ENCODE measurements at places on chromosomes 6 and 20.

DNA sequence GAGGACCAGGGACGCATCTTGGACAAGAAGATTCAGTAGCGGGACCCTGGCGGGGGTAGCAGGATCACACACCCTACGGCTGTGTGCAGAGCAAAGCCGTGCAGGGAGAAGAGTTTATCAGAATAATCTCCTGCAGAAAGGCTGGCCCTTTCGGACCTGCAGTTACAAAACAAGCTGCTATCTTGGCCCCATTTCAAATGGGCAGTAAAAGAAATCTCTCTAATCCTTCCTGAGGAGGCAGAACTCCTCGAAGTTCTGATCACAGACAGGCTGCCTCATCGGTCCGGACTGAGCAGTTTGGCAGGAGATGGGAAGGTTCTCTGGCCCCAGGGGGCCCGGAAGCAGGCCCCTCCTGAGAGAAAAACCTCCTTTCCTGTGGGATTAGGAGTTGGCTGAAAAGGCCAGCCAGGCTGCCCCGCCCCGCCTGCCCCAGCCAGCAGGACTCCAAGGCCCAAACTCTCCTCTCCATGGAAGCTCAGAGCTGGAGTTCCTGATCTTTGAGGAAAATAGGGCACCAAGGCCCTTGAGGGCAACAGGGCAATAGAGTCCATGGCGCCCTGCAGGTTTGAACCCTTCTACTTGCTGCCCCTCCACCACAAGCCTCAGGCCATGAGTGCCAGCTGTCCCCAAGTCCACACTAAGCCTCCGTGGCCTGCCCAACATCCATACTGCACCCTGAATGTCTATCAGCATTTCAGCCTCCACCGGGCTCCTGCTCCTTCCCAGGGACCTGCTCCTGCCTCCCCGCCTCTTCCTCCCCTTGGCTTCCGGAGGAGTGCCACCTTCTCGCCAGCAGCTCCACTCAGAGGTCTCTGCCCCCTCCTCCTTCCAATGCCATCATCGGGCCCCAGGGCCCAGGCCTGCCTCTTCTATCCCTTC is 141.3 kb downstream of the PREX1 start:
- DNase-seq: no peak

GRCh38 chr6:30689022-30689865 is 1.5 kb downstream of the NRM start:
- DNase-seq: no peak

GRCh38 chr6:83430611-83431544 is at the start of gene ME1:
Gene ME1, minus strand, starts transcription at chr6:83431051. Its CDS starts 97 bp downstream, at chr6:83430954.
- no peak for DNase-seq

DNA sequence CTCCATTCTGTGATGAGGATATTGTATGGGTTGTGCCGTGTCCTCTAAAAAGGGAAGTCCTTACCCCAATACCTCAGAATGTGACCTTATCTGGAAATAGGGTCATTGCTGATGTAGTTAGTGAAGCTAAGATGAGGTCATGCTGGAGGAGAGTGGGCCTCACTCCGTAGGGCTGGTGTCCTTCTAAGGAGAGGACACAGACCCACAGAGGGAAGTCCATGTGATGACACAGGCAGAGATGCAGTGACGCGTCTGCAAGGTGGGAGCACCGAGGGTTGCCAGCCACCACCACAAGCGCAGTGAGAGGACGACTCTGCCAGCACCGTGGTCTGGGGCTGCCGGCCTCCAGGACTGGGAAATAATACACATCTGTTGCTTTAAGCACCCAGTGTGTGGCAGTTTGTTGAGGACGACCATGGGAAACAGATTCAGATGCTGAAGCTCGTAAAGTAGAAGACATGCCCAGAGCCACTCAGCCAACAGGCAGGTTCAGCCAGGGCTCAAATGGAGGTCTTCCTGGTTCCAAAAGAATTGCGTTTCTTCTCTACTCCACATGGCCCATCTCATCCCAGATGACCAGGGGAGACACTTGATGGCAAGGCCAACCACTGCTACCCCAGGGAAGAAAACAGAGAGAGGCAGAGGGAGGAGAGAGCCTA is 59.2 kb upstream of the DUSP22 start:
- DNase-seq: no peak

- no peak for DNase-seq
These were observed 1.2 kb downstream of the ZFAND3 start for GRCh38 chr6:37820718-37821079.

GRCh38 chr6:130405549-130405948 is 39.7 kb downstream of the TMEM200A start:
- no peak for DNase-seq

GRCh38 chr6:56278171-56278591 is 30.8 kb upstream of the COL21A1 start:
- DNase-seq: no peak

DNA sequence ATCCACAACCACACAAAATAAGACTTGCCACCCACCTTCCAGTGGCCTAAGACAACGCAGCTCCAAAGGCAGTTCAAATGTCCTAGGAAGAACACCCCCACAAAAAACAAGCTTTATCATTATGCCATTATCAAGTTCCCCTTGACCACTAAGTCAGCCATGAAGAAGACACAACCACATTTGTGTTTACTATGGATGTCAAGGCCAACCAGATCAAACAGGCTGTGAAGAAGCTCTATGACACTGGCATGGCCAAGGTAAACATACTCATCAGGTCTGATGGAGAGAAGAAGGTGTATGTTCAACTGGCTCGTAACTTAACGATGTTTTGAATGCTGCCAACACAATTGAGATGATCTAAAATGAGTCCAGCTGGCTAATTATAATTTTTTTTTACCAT is 26.1 kb downstream of the SEC63 start:
- no peak for DNase-seq

- DNase-seq: no peak
These were observed 13.1 kb upstream of the RNASET2 start for GRCh38 chr6:166969390-166970002.

DNA sequence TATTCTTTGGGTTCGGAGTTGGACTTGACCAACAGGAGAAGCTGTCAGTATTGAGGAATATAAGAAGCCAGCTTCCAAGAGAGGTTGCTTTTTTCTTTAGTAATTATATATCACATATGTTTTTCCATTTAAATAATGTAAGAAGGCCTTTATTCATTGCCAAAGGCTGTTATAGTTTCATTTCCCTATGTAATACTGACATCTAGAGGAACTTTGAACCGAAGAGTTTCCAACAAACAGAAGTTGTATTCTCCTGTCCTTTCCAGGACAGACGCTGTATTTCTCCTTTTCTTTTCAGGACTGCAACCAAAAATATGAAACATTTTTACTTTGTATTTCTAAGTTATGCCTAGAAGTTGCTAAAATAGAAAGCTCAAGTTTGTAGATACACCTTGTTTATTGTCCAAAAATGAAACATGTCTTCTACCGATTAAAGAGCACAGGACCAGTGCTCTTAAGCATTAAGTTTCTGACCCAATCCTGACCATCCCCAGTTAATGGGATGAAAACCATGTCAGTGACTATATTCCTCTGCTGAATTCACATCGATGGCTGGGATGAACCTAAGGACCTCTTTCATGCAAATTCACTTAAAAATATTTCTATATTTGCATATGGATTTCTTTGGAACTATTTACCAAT is 55.1 kb downstream of the MYLK4 start:
- no peak for DNase-seq

DNA sequence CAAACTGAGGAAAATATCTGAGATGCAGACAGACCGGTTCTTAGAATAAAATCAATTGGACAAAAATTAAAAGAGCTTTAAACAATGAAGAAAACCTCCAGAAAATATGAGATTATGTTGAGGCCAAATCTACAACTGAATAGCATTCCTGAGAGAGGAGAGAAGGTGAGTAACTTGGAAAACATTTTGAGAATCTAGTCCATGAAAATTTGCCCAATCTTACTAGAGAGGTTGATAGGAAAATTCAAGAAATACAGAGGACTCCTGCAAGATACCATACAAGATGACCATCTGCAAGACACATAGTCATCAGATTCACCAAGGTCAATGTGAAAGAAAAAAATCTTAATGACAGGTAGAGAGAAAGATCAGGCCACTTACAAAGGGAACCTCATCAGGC is 437.7 kb upstream of the ADGRB3 start:
- DNase-seq: no peak

DNA sequence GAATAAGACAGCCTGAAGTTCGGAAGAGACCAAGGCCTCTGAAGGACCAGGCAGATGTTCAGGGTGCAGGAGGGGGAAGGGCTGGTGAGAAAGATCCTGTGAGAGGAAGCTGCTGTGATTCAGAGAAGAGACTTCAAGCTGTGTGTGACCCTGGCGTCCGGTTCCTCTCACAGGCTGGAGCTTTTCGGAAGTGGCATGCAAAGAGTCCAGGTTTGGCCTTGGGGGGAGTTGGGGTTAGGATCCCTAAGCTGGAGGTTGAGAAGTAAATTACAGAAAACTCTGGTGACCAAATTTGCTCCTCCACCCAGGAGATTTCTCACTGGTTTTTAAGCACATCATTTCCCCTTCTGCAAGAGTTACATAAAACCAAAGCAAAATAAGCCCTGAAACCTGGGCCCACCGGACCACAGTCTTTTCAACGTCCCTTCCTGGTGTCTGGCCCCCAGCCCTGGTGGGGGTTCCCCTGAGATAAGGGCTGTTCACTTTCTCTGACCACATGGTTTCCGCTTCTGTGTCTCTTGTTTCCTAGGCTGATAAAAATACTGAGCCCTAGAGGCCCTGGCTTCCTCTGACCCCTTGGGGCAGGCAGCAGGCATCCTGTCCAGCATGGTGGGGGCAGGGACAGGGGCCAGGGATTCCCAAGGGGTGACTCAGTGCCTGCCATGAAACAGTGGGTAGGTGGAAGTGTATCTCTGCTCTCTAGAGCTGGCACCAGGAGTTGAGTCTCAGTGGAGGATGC is 12.0 kb upstream of the LTA start:
- DNase-seq: no peak

GRCh38 chr6:159301810-159302593 is 132.8 kb downstream of the FNDC1 start:
- DNase-seq: no peak

DNA sequence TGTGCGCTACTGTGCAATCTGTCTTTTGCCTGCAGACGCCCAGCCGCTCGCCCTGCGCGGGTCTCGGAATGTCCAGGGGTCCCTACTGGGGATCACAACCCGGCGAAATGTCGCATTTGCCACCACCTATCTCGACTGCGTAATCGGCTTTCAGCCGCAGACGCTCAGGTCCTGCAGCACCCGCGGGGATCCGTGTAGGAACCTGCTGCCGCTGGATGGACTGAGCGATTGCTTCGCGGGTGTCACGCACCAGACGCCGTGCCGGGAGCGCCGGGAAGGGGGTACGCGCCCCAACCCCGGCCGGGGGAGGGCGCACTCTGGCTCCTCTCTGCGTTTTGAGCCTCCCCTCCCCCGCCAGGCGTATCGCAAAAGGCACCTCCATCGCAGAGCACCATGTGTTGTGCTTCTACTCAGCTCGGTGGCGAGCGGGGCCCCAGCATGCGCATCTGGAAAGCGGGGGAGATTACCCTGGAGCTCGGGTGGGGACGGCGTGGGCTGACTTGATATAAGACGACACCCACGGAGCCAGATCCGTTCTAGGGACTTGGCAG is 747 bp upstream of the PTPRA start:
- peak; percentile 69 for DNase-seq

DNA sequence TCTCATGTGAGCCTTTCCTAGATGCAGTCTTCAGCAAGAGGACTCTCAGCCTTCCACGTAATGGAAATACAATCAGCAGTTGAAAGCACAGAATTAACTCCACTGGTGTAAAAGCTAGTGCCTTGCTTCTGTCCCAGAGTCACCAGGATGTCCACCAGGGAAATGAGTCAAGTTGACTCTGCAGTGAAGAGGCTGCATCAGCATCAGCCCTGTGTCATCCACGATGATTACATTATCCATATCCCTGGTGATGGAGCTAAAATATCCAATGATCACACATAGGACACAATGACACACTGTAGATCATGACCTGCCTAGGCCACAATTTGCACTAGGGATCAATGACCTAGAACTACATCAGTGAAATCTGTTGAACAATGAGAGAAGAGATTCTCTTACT is 262.4 kb downstream of the ERMARD start:
- DNase-seq: no peak

DNA sequence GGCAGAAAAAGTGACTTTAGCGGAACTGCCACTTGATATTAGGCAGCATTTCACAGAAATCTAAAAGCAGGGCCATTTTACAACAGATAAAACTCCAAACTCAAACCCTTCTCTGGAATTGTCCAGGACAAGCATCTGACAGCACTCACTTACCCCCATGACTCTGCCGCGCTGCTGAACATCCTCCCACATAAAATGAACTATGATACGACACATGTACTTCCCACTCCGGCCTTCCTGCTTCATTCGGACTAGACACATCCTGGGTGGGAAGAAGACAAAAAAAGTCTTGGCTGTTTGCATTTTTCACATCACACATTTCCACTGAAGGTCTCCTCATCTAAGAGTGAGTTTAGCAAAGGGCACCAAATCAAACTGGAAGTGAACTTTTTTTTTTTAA is 54.8 kb upstream of the FAM83C start:
- DNase-seq: no peak

- DNase-seq: no peak
These were observed 22.6 kb downstream of the TRERF1 start for GRCh38 chr6:42429042-42429585.

DNA sequence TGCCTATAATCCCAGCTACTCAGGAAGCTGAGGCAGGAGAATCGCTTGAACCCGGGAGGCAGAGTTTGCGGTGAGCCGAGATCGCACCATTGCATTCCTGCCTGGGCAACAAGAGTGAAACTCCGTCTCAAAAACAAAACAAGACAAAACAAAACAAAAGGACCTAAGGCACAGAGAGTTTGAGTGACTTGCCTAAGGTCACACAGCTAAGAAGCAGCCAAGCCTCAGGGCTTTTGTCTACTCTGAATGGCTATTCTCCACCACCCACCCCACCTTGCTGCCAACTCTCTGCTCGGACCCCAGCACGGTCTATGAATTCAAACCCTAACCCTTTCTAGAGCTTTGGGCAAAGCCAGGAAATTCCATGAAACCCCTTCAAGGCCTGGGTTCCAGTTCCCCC is 19.1 kb upstream of the TTPAL start:
- DNase-seq: no peak
